ENCODE measurements at places on chromosomes 16 and 17.
A peak's percentile ranks its signal among the peaks of the same experiment; 100 is the strongest.

GRCh38 chr17:80730739-80731138, 186.1 kb downstream of the RPTOR start:
- no peak for DNase-seq

- DNase-seq = no peak
These were observed 186.1 kb downstream of the MSI2 start for GRCh38 chr17:57442401-57442823.

- no peak for DNase-seq
These were observed 163.6 kb upstream of the C17orf78 start for GRCh38 chr17:37212179-37212578.

- DNase-seq = peak; percentile 96
These were observed at the start of gene MYBBP1A for GRCh38 chr17:4554997-4555799. MYBBP1A (minus strand) TSS chr17:4555384; CDS start chr17:4555324, 60 bp downstream.

- no peak for DNase-seq
These were observed 84.0 kb upstream of the DNAH17 start for GRCh38 chr17:78661093-78661770.

DNA sequence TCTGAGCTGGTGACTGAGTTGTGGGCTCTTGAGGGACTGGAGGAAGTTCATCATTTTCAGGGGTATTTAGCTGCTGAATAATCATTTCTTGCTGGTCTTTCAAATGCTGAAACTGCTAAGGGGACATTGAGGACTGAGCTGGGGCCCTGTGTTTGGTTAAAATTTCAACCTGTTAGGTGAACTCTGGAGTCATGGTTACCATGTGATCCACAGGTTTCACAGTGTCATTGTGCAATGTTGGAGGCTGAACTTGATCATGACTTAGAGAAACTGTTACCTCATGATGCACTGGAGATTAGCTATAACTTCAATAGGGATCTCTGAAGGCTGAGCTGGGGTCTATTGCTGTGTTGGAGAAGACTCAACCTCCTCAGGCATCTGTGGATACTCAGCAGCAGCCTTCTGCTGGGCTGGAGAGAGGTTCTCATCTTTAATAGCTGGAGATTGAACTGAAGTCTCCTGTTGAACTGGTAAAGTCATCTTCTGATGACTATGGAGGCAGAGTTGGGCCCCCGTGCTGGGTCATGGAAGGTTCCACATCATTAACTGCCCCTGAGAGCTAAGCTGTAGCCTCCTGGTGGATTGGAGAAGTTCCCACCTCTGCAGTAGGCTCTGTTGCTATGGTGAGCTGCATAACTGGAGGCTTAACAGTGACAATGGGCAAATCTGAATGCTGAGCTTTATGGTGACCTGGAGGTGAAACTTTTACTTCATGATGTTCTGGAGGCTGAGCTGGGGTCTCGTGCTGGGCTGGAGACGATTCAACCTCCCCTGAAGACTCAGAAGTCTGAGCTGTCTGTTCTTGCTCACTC, 15.2 kb downstream of the RDM1 start:
- no peak for DNase-seq

DNA sequence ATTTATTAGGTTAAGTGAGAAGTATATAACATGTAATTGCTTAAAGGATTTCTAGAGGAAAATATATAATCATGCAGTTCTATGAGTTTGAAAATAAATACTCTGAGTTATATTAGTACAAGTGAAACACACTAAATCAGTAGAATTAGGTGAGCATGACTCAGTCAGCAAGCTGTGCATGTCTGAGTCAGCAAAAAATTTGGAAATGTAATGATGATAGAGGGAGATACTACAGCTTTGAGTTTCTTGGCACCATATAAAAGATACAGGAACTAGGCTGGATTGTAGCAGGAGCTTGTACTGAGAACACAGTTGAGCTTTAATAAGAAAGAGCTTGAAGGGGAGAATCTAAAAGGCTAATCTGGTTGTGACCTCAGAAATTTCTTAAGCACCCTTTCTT, 1224.6 kb downstream of the CDH8 start:
- DNase-seq = no peak

- DNase-seq = no peak
These were observed 185.9 kb downstream of the C16orf95 start for GRCh38 chr16:87131061-87131995.

DNA sequence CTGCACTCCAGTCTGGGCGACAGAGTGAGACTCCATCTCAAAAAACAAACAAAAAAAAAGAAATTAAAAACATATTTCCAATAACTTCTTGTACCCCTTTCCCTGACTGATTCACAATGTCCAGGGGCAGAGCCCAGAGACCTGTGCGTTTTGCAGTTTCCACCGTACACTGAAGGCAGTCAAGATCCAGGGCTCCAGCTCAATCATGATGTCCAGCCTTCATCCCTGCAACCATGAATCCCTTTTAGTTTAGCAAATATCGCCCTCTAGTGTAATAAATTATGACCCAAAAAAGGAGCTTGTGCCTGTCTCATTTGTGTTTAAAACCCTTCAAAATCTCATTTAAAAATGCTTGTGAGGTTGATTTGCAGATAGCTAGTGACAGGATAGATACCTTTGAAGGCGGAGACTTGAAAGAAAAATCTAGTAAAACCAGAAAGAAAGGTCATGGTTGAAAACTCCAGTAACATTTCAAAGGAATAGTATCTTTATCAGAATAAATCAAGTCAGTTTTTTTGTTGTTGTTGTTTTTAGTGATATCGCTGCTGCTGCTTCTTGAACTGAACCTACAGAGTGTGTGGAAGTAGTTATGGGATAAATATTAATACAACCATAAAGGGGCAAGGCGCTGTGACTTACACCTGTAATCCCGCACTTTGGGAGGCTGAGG, 3.7 kb upstream of the ERN1 start:
- peak; percentile 77 for DNase-seq

DNA sequence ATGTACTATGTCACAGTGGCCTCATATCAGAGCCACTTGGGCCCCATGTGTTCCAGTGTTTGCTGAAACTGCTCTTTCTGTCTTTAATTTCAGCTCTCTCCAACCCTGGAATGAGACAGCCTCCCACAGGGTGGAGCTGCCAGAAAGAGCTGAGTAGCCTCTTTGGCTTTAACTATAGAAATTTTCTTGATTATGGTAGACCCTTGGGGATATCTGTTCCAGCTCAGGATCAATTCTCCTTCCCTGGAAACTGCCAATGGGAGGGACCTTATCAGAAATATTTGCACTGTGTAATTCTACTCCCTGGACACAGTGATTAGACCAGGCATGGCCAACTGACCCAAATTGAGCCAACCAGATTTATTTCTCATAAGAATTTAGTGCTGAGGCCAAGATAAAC, 39.0 kb upstream of the KDM8 start:
- DNase-seq = no peak

GRCh38 chr16:83946781-83947566, 6.1 kb upstream of the OSGIN1 start:
- DNase-seq = no peak

DNA sequence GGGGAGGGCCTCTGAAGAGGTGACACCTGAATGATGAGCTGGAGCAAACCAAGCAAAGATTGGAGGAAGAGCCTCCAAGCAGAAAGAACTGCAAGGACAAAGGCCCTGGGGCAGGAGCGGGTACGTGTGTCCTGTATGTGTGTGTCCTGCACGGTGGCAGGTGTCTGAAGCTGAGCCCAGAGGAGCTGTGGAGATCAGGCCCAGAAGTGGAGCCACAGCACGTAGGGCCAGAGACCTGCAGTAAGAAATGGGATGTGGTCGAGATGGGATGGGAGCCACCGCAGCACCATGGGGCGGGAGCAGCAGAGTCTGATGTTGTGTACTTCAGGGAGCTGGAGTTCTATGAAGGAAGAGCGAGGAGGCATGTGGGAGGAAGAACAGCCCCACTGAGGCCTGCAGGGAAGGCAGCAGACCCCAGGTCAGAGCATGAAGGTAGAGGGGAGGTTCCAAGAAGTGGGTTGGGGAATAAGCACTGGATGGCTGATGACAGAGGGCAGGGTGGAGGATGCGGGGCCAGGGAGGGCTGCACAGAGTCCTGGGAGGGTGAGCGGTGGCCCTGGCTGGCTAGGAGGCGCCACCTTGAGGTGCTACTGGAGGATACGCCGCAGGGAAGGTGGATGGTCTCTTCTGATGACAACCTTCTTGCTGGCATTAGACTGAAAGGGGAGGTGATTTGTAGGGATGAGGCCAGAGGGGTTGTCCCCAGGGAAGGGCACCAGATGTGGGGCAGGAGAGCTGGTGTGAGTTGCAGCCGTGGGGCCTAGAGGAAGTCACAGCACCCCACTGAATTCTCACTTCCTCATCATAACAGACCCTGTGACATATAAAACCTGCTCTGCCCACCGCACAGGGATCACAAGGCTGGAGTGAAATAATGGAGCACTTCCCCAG, 10.6 kb upstream of the CETP start:
- peak; percentile 56 for DNase-seq

DNA sequence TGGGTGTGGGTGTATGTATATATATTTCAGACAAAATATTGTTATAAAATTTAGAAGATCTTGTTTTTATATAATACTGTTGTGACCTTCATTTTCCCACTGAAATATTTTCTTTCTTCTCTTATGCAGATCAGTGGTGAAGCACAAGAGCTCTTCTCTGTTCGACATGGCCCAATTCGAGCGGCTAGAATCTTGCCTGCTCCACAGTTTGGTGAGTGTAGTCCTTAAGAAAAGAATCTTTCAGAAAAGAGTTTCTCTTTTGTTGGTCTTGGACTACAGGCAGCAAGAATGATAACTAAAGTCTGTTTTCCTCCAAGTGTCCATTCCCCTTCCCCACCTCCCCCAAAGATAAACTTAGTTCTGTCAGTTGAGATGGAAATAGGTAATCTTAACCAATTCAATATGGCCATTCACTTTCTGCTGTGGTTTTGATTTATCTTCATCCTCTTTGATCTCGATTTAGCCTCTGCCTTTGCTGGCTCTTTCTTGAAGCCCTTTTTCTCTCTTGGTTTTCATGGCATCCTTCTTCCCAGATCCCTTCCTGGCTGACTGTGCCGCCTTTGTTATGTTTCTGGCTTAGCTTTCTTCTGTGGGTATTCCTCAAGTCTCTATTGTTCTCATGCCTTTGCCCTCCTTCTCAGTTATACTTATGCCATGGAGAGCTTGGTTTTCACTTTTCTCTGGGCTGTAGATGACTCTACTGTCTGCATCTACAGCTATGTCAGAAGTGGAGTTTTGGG, 69.6 kb downstream of the BCAS3 start:
- no peak for DNase-seq

DNA sequence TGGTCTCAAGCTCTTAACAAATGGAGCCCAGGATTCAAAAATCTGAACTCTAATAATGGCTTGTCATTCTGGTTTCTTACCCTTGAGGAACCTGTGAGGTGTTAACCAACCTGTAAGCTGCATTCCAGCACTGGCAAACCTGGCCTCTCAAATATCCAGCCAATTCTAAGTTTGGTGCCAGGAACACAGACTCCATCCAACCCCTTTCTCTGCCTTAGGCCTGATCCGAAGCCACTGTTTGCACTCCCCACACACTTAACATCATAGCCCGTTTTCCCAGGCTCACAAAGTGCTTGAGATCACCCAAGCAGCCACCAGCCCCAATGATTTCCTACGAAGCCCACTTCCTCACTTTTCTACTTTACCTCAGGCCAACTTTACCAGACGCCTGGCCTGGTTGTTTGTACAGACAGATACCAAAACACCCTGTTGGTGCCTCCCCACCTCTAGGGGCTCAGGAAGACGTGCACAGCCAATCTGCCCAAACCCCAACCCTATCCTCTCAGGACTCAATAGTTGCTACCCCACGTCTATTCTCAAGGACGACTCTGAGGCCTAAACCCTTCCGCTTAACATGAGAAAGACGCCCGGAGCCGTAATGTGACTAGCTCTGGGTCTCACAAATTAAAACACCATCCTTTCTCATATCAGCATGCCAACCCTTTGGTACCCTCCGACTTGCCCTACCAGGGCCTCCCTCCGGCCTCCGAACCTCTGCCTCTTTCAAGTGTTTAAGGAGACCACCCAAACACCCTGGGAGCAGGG, 3.2 kb upstream of the PER1 start:
- DNase-seq = peak; percentile 49

DNA sequence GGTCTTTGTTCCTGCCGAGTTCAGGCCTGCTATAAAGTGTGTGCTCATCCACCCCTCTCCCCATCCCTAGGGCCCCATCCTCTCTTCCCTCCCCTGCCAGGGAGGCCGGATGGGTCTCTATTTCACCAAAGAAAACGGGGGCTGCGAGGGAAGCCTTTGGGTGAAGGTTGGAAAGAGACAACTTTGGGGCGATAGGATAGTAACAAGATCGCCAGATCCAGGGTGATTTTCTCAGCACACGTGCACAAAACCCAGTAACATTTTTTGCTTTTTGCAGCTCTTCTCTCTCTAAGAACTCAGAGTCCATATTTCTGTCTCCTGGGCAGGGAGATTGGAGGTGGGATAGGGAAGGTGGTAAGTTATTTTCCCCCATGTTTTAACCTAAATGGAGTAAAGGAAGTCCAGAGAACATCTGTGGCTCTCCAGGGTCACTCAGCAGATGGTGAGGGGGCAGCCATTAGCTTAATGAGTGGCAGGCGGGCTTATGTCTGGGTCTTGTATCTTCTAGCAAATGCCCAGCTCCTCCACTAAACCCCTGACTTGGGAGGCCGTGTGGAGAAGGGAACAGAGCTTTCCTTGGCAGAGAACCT, 6.9 kb downstream of the CCR7 start:
- DNase-seq = no peak

- peak; percentile 16 for DNase-seq
These were observed 25.5 kb upstream of the CDH1 start for GRCh38 chr16:68711421-68712139.

DNA sequence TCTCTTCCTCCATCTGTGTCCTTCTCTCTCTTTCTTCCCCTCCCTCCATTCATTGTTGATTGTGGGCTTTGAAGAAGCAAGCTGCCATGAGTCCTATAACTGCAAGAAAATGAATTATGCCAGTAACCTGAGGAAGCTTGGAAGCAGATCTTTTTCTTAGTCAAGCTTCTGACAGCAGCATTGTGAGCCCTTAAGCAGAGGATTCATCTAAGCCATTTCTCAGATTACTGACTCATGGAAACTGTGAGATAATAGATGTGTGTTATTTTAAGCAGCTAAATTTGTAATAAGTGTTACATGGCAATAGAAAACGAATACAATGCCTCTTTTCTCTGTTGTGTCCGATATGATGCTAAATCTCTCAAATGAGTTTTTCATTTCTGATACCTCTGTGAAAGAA, 1109.7 kb downstream of the CDH11 start:
- no peak for DNase-seq

GRCh38 chr16:54506741-54507500, 220.3 kb upstream of the IRX3 start:
- no peak for DNase-seq

- no peak for DNase-seq
These were observed 20.8 kb downstream of the ABCC1 start for GRCh38 chr16:15970202-15970601.
